ENCODE measurements at places on chromosomes 3 and 15.
A peak's percentile ranks its signal among the peaks of the same experiment; 100 is the strongest.

DNA sequence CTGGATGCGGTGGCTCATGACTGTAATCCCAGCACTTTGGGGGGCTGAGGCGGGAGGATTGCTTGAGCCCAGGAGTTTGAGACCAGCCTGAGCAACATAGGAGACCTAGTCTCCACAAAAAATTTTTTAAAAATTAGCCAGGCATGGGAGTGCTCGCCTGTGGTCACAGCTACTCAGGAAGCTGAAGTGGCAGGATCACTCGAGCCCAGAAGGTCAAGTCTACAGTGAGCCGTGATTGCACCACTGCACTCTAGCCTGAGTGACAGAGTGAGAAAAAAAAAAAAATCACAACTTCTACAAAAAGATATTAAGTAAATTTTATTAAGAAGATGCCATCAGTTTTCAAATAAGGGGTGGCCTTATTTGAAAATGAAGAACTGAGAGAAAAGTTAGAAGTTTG is 11.9 kb upstream of the PLA2G4D start:
- no peak for DNase-seq

GRCh38 chr3:32421991-32422859 is 30.6 kb downstream of the CMTM7 start:
- no peak for DNase-seq

DNA sequence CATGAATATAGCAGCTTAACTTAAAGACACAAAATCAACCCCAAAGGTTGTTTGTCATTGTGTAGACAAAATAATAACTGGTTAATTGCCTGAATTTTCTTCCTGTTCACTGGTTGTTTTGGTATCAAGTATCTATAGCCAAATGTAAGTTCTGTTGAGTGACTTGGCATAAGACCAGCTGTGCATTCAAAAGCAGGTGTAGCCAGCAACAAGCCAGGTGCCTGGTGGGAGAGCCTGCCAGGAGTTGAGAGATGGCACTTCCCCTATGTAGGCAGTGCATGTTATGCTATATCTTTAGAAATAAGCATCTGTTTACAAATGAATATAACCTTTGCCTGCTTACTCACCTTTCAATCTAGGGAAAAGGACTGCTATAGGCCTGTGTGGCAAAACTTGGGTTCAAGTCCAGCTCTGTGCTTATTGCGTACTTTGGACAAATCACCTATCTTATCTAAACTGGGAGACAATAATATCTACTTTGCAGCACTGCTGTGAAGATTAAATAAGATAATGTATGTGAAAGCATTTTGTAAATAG is 84.9 kb upstream of the TBL1XR1 start:
- no peak for DNase-seq

DNA sequence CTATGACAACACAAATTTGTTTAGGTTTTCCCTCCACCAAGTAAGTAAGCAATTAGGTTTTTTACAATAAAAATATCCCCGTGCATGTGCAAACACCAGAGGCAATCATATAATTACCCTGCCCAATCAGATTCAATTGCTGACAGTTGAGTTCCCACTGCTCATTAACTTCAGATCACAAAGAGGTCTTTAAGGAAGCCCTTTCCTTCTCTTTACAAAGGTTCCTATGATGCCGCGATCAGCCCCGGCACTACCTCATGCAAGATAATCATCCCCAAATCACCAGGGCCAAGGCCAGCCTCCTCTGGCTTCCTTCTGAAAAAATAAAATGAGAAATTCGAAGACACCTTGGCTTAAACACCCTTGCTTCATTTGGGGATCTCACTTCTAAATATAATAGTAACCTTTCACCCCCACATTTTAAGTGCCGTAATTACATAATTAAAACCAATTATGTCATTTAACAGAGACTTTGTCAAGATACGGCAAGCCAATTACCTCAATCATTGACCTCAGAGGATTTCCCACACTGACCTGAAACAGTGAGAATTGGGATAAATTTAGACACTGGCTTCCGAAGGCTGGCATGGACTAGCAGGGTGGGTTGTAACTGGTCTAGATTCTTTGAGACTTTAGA is 121.3 kb upstream of the WNT5A start:
- no peak for DNase-seq

DNA sequence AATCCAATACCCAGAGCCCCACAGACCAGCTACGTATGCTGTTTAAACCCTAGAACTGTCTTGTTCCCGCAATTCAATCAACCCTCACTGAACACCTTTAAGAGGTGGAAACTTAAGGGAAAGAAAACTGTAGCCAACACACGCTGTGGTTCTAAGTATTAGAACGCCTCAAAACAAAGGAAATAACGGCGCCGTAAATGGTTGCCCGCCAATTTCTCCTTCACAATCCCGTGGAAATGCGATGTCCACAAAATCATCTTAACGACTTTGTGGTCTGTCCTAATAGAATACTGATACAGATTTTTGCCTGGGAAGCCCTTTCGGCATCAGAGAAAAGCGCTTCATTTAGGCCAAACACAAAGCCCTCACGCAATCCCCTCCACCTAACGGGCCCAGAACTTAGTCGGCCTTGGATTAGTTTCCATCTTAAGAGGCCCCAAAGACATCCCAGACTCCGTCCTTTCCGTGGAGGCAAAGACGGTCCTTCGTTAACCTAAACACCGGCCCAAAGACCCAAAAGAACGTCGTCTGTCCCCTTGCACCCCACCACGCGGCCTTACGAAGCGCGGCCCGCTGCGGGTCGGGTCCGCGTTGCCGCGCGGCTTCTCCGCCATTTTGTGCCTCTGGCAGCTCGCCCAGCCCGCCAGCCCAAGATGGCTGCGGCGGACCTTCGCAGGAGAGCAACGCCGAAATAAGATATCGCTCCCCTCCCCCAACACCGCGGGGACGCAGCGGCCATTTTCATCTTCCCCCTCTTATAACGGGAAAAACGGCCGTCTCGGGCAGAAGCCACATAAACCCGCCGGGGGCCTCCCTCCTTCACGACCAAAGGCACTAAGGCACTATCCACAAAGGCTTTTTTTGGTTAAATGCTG is 763 bp downstream of the TRA2B start:
- peak; percentile 85 for DNase-seq

DNA sequence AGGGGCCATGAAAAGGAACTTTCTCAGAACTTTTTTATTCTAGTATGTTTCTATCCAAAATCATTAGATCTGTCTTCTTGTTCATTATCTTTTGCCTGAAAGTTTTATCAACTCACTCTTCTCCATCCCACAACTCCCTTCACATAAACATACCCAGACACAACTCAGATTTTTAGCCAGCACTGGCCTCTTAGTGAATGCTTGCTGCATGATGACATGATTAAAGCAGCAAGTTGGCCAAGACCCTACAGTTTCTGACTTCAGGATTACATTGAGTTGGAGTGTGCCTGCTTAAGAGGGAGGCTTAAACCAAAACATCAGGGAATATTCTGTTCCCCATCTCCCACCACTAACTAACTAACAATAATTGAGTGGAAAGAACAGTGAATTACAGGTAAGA is 38.1 kb downstream of the PLSCR2 start:
- no peak for DNase-seq

GRCh38 chr15:81133782-81134461 is at the start of gene CFAP161:
Gene CFAP161 (plus strand): TSS chr15:81134270. CDS start chr15:81134330, 60 bp downstream.
- no peak for DNase-seq

- peak; percentile 40 for DNase-seq
These were observed 17.6 kb downstream of the ACAD11 start for GRCh38 chr3:132641837-132642538.

GRCh38 chr15:97567411-97567810 is 393.1 kb upstream of the ARRDC4 start:
- no peak for DNase-seq
